A673 (cell line): ENCODE measurements at places on chromosomes 13 and 19. TPM values are rescaled to one million over a fixed set of nuclear protein-coding genes. Genes with fewer than 3 reads are reported as not detected.

The UPF1 gene
- total RNA-seq, result 78.9 and 83.8 TPM in 2 replicates

The OVOL3 gene
- 0.47 and 0.63 TPM in 2 replicates for total RNA-seq

The TEX101 gene
- total RNA-seq, result not detected in 2 replicates

The MAP4K1 gene
- total RNA-seq, result 1.5 and 3.5 TPM in 2 replicates

The LSM7 gene
- total RNA-seq, result 137 and 152 TPM in 2 replicates

The CPB2 gene
- total RNA-seq, result 5.0 and 5.5 TPM in 2 replicates

The FAM32A gene
- 86.2 and 93.2 TPM in 2 replicates for total RNA-seq

The OR7D2 gene
- total RNA-seq, result not detected in 2 replicates

DNA sequence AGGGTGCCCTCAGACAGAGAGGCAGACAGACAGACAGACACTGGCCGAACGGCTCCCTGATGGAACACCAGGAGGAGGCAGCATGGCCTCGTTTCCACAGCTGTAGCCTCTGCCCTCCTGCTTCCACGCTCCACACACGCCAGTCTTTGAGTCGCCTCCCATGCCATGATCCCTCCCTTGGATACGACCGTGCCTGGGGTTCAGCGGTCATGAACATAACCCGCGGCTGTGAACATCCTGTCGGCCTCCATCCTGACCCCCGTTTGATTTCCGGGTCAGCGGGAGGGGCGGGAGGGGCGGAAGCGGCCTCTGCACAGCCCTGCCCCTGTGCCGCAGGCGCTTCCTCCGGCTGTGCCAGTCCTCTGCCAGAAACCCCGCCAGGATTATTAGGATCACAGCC is 23.4 kb downstream of the GP6 start:
- H3K27ac ChIP-seq, result no peak overlapping the region
- H3K4me1 ChIP-seq, result no peaks in the 10 kb centered on the region
- no peaks in the 10 kb centered on the region for H3K36me3 ChIP-seq
- H3K4me3 ChIP-seq, result no peak overlapping the region

GRCh38 chr19:3034656-3035541 is 5.8 kb upstream of the TLE2 start:
- H3K36me3 ChIP-seq, result no peaks in the 10 kb centered on the region
- peak overlapping the region; percentile 58 for H3K4me3 ChIP-seq
- peaks cover 5% of the 10 kb centered on the region for H3K27me3 ChIP-seq
- DNase-seq, result no peak
- H3K27ac ChIP-seq, result peak overlapping the region; percentile 87

- peak; percentile 76 for DNase-seq
- H3K27ac ChIP-seq, result no peak overlapping the region
- H3K4me1 ChIP-seq, result peaks cover 13% of the 10 kb centered on the region
- peak overlapping the region; percentile 27 for H3K4me3 ChIP-seq
- H3K36me3 ChIP-seq, result no peaks in the 10 kb centered on the region
- peaks cover 17% of the 10 kb centered on the region for H3K27me3 ChIP-seq
These were observed 7.3 kb downstream of the NKPD1 start for GRCh38 chr19:45153339-45154063.

GRCh38 chr13:98917116-98917515 is 60.7 kb downstream of the DOCK9 start:
- no peaks in the 10 kb centered on the region for H3K4me1 ChIP-seq
- DNase-seq, result no peak
- no peak overlapping the region for H3K27ac ChIP-seq
- H3K36me3 ChIP-seq, result no peaks in the 10 kb centered on the region
- H3K27me3 ChIP-seq, result no peaks in the 10 kb centered on the region

DNA sequence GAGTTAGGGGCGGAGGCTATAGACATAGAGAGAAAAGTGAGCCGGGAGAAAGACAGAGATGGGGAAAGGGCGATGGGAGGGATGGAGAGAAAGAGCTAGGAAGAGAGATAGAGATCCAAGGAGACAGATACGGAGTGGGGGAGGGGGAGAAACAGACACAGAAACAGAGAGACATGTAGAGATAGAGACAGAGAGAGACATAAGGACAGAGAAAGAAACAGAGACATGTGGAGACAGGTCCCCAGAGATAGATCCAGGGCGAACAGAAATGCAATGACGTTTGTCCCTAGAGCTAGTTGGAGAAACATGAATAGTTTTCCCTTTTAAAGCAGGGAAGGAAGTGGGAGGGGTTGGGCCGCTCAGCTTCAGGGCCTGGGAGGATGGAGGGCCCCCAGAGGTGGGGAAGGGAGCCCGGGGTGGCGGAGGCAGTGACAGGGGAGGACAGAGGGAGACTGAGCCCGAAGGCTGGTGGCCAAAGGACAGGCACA is 4.6 kb downstream of the PPP1R14A start:
- no peak overlapping the region for H3K4me3 ChIP-seq
- H3K27me3 ChIP-seq, result no peaks in the 10 kb centered on the region
- H3K4me1 ChIP-seq, result peaks cover 20% of the 10 kb centered on the region
- DNase-seq, result no peak
- no peaks in the 10 kb centered on the region for H3K36me3 ChIP-seq

DNA sequence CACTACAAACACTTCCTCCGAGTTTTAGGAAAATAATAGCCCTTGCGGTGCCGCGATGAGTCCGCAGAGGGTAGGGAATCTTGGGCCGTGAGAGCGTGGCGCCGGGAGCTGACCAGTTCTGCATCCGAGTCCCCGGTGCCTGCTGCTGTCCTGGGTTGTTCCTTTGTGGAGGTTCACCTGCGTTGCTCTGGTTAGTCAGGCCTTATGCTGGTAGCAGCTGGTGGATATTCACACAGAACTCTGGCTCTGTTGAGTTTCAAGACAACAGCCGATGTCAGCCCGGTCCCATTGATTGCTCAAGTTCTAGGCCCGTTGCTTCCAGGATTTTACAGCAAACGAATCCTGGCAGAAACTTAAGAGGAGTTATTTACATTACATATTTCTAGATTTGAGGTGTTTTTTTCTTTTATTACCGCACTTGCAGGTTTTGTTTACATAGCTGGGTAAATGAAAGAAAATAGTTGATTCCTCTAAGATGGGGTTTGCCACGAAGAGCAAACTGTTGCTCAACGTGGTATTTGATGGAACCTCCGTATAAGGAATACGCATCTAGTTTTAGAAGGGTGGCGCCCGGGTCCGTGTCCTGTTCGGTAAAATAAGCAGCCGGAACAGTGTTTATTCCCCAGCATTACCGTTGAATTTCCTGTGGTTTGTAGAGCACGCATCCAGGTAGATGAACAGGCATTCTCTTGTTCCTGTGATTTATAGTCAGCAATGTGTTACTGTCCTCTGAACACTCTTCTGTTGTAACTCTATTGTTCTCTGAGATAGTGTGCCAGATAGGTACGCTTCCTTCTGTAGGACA is 1.3 kb downstream of the CLDN10 start:
- no peaks in the 10 kb centered on the region for H3K36me3 ChIP-seq
- no peak overlapping the region for H3K27ac ChIP-seq
- no peak for DNase-seq

DNA sequence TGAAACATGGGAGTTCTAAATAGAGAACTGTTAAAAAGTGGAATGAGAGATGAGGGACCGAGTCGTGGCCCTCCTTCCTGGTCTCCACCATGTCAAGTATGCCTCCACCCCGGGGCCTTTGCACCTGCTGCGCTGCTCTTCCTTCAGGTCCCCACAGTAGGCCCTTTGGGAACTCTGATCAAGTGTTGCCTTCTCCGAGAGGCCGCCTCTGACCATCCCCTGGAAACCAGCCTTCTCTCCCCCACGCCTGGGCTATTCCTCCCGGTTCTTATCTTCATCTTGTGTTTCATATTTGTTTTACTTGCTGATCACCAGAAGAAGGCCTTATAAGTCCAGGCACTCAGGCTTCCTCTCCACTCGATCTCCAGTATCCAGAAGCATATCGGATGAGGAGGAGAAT is 40.0 kb downstream of the IRS2 start:
- H3K36me3 ChIP-seq, result peaks cover 5% of the 10 kb centered on the region
- H3K4me3 ChIP-seq, result no peak overlapping the region
- DNase-seq, result no peak
- no peaks in the 10 kb centered on the region for H3K27me3 ChIP-seq
- H3K4me1 ChIP-seq, result peaks cover 64% of the 10 kb centered on the region

DNA sequence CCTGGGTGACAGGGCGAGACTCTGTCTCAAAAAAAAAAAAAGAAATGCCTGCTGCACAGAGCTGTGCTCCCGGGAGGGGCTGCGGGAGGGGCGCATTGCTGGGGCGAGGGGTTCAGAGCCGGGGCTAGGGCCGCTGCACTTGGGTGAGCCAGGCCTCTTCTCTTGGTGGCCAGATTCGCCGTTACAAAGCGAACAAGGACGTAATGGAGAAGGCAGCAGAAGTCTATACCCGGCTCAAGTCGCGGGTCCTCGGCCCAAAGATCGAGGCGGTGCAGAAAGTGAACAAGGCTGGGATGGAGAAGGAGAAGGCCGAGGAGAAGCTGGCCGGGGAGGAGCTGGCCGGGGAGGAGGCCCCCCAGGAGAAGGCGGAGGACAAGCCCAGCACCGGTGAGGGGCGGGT is 19.0 kb downstream of the PLIN4 start:
- no peak for DNase-seq
- H3K27me3 ChIP-seq, result no peaks in the 10 kb centered on the region
- no peak overlapping the region for H3K4me3 ChIP-seq

GRCh38 chr13:94928127-94928775 is 215.9 kb upstream of the SOX21 start:
- no peaks in the 10 kb centered on the region for H3K27me3 ChIP-seq
- no peak for DNase-seq
- H3K4me1 ChIP-seq, result no peaks in the 10 kb centered on the region

DNA sequence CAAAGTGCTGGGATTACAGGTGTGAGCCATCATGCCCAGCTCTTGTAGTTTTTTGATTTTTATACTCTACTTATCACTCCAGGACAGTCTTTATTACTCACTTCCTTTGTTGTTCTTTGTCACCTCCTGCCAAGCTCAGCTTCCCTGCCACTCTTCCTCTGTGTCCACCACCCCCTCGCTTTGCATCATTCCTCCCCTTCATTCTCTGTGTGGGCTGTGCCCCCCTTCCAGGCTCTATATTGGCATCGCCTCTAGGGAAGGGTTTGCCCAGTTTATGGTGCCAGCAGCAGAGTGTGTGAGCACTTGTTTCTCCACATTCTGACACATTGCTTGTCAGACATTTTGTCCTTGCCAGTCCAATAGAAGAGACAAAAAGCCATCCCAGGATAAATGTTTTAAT is 15.1 kb downstream of the ZNF302 start:
- no peaks in the 10 kb centered on the region for H3K36me3 ChIP-seq
- H3K4me1 ChIP-seq, result no peaks in the 10 kb centered on the region
- H3K27me3 ChIP-seq, result peaks cover 9% of the 10 kb centered on the region
- H3K27ac ChIP-seq, result no peak overlapping the region

- no peaks in the 10 kb centered on the region for H3K36me3 ChIP-seq
- peaks cover 9% of the 10 kb centered on the region for H3K4me1 ChIP-seq
- no peak overlapping the region for H3K27ac ChIP-seq
- no peak overlapping the region for H3K4me3 ChIP-seq
- no peaks in the 10 kb centered on the region for H3K27me3 ChIP-seq
- no peak for DNase-seq
These were observed 3.8 kb downstream of the SLC8A2 start for GRCh38 chr19:47467914-47468313.

- peaks cover 52% of the 10 kb centered on the region for H3K27me3 ChIP-seq
- H3K4me1 ChIP-seq, result peaks cover 8% of the 10 kb centered on the region
- no peaks in the 10 kb centered on the region for H3K36me3 ChIP-seq
- peak; percentile 85 for DNase-seq
- peak overlapping the region; percentile 30 for H3K4me3 ChIP-seq
These were observed 758 bp upstream of the CACNG7 start for GRCh38 chr19:53908106-53908934.

DNA sequence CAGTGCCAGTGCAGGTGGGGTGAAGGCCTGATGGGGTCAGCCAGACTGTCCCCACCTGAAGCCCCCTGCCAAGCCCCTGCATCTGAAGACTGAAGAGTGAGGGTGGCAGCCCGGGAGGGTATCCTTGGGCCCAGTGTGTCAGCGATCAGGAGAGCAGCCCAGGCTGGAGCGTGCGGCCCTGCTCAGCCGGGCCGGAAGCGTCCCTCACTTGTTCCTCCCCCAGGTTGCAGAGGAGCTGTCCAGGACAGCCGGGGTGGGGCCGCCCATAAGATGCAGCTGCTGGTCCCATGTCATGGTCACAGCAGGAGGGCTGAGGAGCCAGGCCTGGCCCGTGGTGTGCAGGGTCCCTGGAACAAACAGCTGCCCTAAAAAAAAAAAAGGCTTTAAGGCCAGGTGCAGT is 55.4 kb downstream of the KDM4B start:
- H3K36me3 ChIP-seq, result no peaks in the 10 kb centered on the region
- H3K4me3 ChIP-seq, result no peak overlapping the region
- no peaks in the 10 kb centered on the region for H3K27me3 ChIP-seq
- no peak overlapping the region for H3K27ac ChIP-seq
- H3K4me1 ChIP-seq, result peaks cover 8% of the 10 kb centered on the region
- DNase-seq, result no peak

DNA sequence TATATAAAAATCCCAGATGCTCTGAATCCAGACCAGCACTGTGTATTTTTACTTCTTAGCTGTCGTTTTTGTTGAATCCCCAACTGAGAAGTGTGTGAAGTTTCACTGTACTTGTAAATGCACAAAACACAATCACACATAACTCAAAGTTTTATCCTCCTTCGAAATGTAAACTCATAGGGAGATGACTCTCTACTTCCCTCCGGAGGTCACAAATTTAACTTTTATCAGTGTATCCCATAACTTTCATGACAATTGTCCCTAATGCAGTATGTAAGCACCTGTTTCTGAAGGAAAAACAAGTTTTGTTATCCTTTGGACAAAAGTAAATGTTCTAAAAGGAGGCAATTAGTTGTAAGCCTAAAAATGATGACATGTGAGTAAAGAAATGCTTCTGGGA is 665.0 kb upstream of the SLITRK6 start:
- no peak overlapping the region for H3K27ac ChIP-seq
- peak; percentile 21 for DNase-seq
- no peaks in the 10 kb centered on the region for H3K36me3 ChIP-seq
- H3K4me3 ChIP-seq, result no peak overlapping the region
- H3K4me1 ChIP-seq, result no peaks in the 10 kb centered on the region
- no peaks in the 10 kb centered on the region for H3K27me3 ChIP-seq

DNA sequence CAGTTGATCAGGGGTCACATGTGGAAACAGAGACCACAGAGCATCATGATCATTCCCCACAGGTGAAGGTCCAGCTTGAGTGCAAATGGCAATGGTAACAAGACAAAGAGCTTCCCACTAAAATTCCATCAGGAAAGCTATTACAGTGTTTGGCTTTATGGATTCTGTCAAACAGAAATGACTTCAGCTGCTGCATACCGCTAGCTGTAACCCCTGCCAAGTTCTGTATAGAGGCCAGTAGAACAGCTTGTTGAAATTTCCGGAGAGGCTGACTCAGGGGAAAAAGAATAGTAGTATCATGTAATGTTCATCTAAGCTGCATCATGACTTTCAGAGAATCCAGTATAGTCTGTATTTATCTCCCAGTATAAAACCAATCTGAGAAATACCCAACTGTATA is 1704.7 kb downstream of the SLITRK5 start:
- peak; percentile 35 for DNase-seq
- no peak overlapping the region for H3K4me3 ChIP-seq
- no peaks in the 10 kb centered on the region for H3K36me3 ChIP-seq
- no peak overlapping the region for H3K27ac ChIP-seq
- no peaks in the 10 kb centered on the region for H3K27me3 ChIP-seq

GRCh38 chr19:4705413-4706131 is 18.1 kb downstream of the DPP9 start:
- no peak overlapping the region for H3K27ac ChIP-seq
- H3K36me3 ChIP-seq, result peaks cover 36% of the 10 kb centered on the region
- H3K4me3 ChIP-seq, result no peak overlapping the region
- DNase-seq, result no peak
- no peaks in the 10 kb centered on the region for H3K27me3 ChIP-seq

- H3K4me1 ChIP-seq, result no peaks in the 10 kb centered on the region
- H3K27me3 ChIP-seq, result no peaks in the 10 kb centered on the region
- no peak overlapping the region for H3K27ac ChIP-seq
- no peak for DNase-seq
These were observed 8.1 kb upstream of the ARL11 start for GRCh38 chr13:49620170-49620621.

- DNase-seq, result no peak
- H3K27ac ChIP-seq, result no peak overlapping the region
- H3K36me3 ChIP-seq, result no peaks in the 10 kb centered on the region
- no peaks in the 10 kb centered on the region for H3K4me1 ChIP-seq
These were observed 674.6 kb upstream of the SGCG start for GRCh38 chr13:22506096-22506691.
